DMS 273 treated with DMSO at 0.1 percent for 48 hours (cell line): ENCODE measurements at places on chromosomes 3 and 15.
A peak's percentile ranks its signal among the peaks of the same experiment; 100 is the strongest.

DNA sequence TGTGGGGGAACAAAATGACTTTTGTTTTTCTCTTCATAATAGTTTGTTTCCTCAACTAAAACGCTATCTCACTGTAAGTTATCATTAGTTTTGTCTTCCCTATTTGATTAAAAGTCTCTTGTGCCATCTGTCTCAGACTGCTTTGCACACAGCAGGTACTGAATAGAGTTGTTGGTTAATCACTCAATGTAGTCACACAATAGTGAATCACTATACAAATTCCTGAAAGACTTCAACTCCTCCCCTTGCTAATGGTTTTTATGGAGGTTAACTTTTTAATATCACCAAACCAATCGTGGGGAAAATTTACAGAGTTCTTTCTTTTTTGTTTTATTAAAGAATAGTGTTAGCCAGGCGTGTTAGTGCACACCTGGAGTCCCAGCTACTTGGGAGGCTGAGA, 2.6 kb upstream of the NGLY1 start:
- no peak for DNase-seq

DNA sequence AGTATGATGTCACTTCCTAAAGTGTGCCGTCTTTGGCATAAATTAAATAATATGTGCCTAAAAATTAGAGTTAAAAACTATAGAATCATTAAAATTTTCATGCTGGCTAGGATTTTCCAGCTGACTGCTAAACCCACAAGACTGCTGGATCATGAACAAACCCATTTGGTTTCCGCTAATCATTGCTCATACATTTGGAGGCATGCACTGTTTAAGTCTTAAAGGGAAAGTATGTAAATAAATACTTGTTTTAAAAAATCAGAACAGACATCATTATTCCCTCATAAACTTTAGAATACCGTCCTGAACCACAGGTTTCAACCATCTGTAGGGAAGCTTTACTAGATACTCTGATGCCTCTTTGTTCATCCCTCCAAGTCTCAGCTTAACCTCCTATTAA, 26.5 kb downstream of the ATP6V1A start:
- no peak for DNase-seq

DNA sequence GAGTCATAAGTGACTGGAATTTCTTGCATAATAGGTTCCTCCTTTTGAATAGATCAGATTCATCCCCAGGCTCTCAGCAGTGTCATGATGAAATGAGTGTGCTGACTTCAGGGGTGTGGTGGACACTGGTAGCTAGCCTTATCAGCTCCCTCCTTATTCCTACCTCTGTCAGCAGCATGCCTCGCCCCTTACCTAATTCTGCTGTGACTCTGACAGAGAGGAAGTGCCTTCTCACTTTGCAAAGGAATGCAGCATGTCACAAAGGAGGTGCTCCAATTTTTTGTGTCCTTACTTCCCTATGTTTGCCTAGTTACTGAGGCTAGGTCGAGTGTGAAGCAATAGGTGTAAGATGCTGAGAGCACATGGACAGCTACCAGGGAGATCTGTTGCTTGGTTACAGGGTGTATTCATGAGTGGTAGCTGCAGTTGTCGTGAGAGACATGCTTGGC, 90.6 kb downstream of the TNFAIP8L3 start:
- no peak for DNase-seq

DNA sequence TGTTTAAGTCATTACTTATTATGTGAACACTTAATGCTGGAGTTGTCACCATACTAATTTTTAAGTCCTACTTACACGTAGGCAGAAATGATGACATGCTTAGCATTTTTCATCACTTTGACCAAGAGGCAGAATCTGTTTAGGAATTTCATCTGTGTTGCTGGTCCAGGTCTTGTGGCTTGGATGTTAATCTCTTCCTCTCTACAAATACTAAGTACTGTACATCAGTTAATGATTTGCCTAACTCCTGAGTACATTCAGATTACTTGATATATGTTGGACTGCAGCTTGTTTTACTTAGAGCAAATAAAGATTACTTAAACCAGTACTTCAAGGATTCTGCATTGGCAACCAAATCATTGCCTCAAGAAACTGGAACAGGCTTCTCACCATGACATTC, 8.6 kb downstream of the SNRK start:
- no peak for DNase-seq

DNA sequence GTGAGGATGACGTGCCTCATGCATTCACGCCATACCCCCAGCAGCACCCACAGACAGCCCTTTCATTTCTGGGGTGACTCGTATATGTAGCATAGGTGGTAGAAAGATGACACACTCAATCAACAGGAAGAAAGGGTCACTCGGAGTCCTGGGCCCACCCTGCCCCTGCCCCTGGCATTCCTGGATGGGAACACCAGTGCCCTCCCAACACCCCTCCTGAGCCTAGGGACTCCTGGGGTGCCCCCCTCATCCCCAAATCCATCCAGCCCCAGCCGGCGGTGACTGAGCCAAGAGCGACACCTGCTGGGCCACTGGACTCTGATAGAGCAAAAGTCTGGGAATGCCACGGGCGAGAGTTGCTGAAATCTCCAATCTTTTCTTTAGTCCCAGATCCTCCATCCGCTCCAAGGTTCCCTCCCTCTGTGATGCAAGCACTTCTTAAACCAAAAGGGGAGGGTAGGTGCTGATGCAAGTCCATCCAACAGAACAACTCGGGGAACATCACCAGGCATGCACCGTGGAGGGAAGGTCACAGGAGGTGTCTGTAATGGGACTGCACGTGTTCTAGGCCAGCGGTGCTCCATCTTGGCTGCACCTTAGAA, 31.1 kb downstream of the ACAN start:
- no peak for DNase-seq

DNA sequence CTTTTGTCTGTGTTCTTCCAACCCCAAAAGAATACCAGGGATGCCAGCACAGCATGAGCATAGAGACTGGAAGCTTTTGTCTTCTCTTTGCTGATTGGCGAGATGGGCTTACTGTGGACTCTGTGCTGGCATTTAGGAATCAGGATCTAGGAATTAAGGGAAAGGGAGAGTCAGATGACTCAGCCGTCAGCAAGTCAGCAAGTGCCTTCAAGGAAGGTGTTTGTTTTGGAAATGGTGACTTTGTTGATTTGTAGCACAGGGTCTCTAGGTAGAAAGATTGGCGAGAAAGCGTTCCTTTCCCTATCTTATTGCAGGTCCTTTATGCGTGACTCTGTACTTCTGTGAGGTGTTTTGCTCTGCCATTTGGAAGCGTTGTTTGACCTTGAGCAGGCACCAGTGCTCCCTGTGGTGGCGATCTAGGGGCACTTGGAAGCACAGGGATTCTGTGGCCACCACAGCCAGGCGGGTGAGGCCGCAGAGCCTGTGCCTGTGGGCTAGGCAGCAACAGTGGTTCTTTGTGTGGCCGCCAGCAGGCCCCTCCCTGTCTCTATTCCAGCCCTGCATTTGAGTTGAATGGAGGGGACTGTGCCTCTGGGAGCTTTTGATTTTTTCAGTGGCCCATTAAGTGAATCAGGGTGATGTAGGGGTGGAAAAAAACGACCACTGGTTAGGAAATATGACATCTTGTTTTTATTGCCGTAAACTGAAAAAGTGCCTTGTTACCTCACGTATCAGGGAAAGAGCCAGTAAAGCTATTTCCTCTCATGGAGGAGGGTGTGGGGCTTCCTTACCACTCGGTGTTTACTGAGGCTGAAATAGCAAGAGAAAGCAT, 19.0 kb downstream of the FAN1 start:
- DNase-seq = no peak

DNA sequence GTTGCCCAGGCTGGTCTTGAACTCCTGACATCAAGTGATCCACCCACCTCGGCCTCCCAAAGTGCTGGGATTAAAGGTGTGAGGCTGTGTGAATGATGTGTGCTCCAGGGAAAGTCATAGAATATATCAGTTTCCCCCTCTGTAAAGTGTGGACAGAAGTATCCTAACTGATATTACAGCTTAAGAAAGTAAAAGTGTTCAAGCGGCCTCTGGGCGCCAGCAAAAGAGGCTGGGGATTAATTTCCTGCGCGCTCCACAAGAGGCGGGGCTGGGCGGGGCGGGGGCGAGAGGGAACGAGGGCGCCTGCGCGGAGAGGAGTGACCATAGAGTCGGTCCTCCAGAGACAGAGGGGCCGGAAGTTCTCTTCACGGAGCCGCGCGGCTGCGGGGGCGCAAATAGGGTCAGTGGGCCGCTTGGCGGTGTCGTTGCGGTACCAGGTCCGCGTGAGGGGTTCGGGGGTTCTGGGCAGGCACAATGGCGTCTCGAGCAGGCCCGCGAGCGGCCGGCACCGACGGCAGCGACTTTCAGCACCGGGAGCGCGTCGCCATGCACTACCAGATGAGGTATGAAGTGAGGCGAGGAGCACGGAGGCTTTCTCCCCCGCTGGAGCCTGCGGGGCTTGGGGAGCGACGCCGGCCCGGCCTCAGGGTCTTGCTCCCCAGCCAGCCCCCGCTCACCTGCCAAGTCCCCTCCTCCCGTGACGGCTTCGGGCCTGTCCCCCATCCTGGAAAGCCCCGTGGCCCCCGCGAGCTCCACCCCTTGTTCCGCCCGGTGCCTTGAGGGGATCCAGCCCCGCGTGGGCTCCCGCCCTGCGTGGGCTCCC, at the start of gene JAGN1:
Gene JAGN1, plus strand, starts transcription at position 362 of the 823 bp plus-strand sequence. Its CDS starts 113 bp downstream, at position 475.
- peak; percentile 51 for DNase-seq

DNA sequence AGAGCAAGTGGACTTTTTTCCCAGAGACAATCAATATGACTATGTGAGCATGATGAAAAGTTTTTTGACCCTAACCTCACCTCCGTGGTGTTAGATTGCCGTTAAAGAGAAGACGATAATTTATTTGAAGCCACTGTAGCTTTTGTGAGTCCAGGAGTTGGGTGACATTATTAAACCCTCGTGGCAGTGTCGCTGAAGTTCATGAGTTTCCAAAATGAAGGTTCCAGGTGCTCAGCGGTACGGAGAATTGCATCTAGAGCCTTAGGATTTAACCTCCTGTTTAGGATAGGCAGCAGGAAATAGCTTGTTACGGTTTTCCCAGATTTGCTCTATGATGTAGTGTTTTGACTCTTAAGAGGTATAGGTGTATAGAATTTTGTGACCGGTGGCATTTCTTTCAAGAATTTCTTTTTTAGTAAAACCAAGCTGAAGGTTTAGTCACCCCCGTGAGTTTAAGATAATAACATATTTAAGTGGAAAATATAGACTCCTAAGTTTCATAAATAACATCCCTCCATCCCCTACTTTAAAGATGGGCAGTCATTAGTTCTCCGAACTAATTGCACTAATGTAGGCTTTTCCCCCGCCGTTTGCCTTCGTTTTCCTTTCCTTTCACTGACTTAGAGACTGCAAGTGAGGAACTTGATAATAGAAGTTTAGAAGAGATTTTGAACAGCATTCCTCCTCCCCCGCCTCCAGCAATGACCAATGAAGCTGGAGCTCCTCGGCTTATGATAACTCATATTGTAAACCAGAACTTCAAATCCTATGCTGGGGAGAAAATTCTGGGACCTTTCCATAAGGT, 2.0 kb downstream of the SMC4 start:
- DNase-seq = peak; percentile 36

DNA sequence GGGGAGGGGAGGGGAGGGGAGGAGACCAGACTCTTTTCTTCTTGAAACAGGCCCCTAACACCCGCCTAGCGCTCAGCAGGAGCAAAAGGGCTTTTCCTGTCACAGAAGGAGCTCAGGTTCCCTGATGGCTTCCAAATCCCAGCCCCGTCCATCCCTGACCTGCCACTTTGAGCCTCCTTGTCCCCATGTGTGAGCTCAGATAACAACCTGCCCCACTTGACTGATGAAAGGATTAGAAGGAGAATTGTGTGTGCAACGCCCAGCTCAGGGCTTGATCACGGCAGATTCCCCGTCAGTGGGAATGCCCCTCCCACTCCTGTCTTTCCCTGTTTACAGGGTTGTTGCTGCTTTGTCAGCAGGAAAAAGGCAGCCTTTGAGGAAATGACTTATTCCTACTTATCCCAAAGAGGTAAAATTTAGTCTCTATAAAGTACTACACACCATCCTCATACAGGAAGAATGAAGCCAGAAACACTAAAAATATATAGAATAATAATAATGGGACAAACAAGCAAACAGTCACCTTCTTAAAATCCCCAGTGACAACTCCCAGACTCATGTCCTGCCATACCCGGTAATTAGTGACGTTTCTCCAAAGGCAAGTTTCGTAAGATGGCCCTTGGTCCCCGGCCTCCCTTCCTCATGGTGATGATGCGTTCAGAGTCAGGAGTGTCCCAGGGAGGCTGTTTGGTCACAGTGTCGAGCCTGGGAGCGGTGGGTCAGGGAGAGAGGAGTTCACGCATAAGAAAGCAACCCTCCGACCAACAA, 6.1 kb upstream of the LRRC15 start:
- no peak for DNase-seq

- no peak for DNase-seq
Measured at GRCh38 chr3:2837239-2837638, 272.9 kb downstream of the IL5RA start.

GRCh38 chr15:90099868-90100831, 2.1 kb downstream of the IDH2 start:
- DNase-seq = peak; percentile 40

DNA sequence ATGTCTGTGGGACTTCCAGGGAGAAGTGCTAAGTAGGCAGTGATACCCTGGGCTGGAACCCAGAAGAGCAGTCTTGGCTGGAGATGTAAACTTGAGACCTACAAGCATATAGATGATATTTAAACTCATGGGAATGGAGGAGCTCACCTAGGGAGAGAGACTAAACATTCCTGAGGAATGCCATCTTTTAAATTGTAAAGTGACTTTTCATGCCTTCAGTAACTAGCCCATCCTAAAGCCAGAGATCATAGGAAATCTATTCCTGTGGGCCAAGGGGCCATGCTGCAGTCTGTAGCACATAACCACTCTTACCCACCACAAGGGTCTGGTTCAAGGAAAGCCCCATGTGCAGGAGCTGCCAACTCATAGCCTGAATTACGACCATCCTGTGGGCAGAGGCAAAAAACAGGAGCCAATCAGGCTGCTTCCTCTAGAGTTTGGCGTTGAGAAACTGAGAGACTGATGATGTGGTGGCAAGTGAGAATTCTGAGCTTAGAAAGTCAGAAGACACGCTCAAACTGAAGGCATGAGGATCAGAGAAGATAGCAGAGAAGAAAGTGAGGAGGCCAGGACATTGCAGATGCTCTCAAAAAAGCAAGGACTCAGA, 37.5 kb downstream of the CTDSPL start:
- no peak for DNase-seq

- no peak for DNase-seq
Measured at GRCh38 chr3:51982352-51982837, 940 bp upstream of the ACY1 start.

DNA sequence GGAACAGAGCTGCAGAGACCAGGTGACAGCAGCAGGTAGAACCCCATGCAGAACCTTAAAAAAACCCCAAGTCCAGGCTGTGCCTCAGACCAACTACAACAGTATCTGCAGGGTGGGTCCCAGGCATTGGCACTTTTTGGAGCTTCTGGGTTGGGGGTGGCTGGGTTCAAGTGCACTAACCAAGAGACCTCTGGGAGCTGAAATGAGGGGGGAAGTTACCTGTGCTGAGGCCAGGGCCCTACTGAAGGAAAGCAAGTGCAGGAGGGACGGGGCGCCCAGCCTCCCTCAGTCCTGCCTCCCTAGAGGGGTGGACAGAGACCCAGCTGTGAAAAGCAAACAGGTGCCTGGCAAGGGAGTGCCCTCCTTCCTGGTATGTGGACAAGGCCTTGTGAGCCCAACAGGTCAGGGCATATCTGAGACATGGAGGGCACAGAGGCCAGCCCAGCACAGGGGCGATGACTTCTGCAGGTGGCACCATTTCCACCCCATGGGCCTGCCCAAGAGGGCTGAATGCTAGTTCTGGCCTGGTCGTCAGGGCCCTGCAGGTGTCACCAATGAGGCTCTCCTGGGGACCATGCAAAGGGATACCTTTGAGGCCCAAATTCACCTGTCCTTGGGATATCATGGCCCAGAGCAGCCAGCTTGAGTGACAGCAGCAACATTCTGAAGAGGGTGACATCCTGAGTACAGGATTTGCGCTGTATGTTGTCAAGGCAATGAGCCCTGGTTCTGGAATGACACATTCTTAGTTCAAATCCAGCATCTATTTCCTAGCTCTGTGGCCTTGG, 18.7 kb downstream of the CTSH start:
- DNase-seq = no peak
